ENCODE measurements at places on chromosomes 13 and 19.

- DNase-seq: no peak
Measured at GRCh38 chr19:14555918-14556661, 15.8 kb downstream of the NDUFB7 start.

DNA sequence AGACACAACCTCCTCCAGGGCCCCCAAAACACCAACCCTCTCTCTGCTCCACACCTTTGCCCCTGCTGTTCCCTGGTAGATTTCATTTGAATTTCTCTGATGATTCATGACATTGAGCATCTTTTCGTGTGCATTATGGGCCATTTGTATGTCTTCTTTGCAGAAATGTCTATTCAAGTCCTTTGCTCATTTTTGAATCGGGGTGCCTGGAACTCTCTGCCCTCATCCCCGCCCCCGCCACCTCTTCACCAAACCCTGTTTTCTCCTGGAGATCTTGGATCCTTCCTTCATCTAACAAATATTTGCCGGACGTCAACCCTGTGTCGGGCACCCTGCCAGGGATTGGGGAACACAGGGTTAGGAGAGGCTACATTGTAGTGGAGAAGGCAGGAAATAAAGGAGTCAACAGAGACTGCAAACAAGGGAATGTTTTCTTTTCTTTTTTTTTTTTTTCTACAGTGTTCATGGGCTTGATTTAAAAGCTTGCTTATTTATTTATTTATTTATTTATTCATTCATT, 25.5 kb upstream of the SLC1A5 start:
- no peak for DNase-seq

- DNase-seq: no peak
Measured at GRCh38 chr13:67740871-67741535, 510.9 kb upstream of the PCDH9 start.

- no peak for DNase-seq
Measured at GRCh38 chr19:2446381-2446780, 10.4 kb downstream of the LMNB2 start.

DNA sequence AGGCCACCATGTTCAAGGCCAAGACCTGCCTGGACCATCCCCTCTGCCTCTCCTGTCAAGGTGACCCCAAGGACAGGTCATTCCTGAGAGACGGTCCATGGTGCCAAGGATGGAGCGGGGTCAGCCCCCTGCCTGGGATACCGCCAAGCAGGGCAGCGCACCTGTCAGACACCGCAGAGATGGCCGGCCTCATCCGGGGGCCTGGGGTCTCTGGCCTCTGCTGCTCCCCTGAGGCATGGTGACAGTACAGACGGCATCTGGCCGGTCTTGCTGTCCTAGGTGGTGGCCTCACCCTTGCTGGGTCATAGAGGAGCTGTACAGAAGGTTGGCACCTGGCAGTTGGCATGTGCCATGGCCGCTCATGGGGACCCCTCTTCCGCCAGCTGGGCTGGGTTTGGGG, 11.1 kb downstream of the DDA1 start:
- no peak for DNase-seq

DNA sequence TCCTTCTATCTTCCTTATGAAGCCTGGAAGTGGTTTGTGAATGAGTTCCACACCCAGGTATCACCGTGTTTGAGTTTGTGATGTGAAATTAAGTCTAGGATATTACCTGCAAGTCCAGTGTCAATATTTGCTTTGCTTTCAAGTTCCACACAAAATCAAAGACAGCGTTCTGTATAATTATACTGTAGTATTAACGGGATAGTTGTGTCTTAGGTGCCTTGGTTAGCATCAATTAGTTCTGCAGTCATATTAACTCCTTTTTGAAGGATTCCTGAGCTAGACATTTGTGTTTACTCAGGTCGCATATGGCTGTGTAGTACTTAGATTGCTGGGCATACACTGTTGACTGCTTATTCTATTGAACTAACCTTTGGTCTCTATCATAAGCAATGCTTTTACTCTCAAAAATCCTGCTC, 54.4 kb downstream of the ERCC5 start:
- DNase-seq: no peak

DNA sequence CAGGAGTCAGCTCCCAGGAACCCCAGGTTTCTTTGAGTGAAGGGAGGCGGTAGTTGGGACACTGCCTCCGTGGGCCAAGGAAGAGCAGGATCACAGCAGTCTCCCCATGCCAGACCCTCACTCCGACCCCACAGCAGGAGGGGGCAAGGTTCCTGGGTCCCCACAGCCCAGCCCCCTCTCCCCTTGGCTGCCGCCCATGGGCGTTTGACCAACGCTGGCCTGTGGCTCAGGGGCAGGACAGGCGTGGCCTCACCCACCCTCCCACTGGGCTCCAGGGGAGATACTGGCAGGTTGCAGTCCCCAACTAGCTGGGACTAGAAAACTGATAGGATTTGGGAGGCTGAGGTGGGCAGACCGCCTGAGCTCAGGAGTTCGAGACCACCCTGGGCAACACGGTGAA, 9.2 kb downstream of the COPE start:
- no peak for DNase-seq
